ENCODE measurements at places on chromosomes 5 and 9.

- DNase-seq, result peak; percentile 95
Observed at GRCh38 chr9:33233626-33234342, 6.2 kb upstream of the SPINK4 start.

- no peak for DNase-seq
Observed at GRCh38 chr9:131335368-131335755, 45.8 kb downstream of the PLPP7 start.

GRCh38 chr5:113082547-113082905 is 105.9 kb downstream of the DCP2 start:
- no peak for DNase-seq

DNA sequence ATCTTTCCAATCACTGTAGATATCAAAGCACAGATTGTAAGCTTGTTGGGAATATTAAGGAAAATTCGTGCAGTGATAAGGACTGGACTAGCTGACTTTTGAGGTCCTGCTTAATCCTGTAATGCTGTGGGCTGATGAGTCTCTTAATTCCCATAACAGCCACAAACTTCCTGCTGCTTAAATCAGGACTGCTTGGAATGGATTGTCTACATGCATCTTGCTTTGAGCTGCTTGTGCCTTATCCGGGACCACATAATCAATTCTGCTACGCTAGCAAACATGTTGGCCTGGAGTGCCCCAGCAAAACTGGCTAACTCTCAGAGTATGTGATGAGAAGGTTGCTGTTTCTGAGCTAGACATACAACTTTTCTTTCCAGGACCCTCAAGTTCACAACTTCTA is 79.6 kb downstream of the SNCAIP start:
- no peak for DNase-seq

- DNase-seq, result no peak
Observed at GRCh38 chr5:119009131-119009530, 20.8 kb upstream of the DTWD2 start.

DNA sequence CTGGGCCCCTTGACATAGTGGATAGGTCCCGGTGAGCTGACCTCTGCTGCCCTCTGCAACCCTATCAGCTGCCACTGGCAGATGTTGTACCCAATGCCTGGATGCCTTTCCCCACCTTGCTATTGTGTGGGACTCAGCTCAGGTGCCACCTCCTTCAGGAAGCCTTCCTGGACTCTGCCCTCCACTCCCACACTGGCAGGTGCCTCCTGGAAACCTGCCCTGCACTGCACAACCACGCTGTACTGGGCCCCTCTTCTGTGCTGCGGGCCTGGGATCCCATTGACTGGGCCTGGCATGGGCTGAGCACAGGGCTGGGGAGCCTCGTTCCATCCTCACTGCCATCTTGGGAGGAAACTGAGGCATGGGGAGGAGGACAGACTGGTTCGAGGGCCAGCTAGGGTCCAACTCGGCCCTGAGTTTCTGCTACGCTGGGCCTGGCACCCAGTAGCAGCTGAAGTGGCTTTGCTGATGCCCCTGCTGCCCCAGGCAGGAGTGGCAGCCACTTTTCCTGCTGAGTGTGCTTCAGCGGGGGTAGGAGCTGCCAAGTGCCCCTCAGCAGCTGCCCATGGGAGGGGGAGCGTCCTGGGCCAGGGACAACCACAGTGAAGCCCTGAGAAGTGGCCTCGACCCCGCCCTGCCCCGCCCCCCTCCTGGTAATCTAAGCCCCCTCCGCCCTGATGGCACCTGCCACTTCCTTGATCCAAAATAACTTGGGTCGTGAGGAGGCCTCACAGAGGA is 1.3 kb downstream of the AK1 start:
- DNase-seq, result no peak

DNA sequence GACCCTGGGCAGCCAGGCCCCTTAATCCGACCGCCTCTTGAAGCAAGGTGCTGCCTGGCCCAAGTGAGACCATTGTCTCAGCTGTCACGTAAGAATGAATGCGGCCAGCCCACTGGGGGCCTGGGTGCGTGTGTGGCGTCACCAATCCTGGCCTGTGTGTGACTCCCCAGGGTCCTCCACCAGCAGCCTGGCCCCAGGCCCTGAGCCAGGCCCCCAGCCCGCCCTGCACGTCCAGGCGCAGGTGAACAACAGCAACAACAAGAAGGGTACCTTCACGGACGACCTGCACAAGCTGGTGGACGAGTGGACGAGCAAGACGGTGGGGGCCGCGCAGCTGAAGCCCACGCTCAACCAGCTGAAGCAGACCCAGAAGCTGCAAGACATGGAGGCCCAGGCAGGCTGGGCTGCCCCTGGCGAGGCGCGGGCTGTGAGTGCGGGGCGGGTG is 124.2 kb downstream of the WNK2 start:
- DNase-seq, result no peak

DNA sequence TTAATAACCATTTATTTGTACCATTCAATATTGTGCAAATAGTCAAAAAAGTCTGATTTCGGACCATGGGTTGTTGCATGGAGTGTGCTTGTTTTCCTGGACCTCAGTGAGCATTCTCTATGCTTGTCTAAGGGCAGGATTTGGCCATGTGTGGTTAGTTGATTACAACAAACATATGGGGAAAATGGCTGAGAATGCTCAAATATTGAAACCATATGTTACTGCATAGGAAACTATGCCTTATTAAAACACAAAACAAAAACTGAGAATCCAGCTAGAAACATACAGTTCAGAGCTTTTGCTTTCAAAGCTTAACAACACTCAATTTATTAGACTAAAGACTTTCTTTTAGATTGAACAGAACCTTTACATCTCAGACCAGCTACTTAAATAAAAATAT is 928.3 kb downstream of the NR2F1-AS1 start:
- peak; percentile 50 for DNase-seq

GRCh38 chr9:133880851-133881661 is 111.1 kb downstream of the VAV2 start:
- DNase-seq, result peak; percentile 47

GRCh38 chr9:114055061-114055460 is 23.0 kb downstream of the AMBP start:
- DNase-seq, result no peak

GRCh38 chr5:4042311-4042710 is 446.7 kb downstream of the IRX1 start:
- no peak for DNase-seq

GRCh38 chr5:24407466-24407865 is 237.3 kb downstream of the CDH10 start:
- no peak for DNase-seq

DNA sequence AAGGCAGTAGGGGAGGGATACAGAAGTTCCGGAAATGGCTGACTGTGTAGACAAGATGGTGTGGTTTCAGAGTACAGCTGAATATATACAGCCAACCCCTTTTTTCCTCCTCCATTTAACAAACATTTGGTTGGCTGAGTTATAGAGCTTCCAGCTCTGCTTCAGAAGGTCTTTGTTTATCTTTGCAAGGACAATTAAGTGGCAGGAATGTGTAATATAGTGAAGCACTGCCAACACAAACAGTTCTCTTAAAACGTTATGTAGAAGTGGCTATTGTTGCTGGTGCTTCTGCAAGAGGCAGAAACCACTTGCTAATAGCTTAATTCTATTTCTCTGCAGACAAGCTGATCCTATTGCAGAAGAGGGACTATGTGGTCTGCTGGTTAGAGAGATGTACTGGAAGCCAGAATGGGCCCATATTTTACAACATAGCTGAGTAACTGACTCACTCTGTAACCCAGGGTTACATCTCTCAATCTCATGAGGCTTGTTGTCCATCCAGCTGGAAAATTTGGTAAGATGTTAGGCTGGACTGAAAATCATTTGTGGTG is 62.7 kb upstream of the OSMR start:
- DNase-seq, result peak; percentile 99

Measured in iris pigment epithelial cell (primary cell).